ENCODE measurements at places on chromosomes 4 and X.

GRCh38 chr4:123484291-123484926 lies 87.8 kb downstream of the SPRY1 start:
- no peaks in the 10 kb centered on the region for H3K27me3 ChIP-seq
- H3K36me3 ChIP-seq = no peaks in the 10 kb centered on the region
- no peak for DNase-seq
- H3K27ac ChIP-seq = no peak overlapping the region
- no peak overlapping the region for H3K4me3 ChIP-seq
- no peaks in the 10 kb centered on the region for H3K4me1 ChIP-seq

DNA sequence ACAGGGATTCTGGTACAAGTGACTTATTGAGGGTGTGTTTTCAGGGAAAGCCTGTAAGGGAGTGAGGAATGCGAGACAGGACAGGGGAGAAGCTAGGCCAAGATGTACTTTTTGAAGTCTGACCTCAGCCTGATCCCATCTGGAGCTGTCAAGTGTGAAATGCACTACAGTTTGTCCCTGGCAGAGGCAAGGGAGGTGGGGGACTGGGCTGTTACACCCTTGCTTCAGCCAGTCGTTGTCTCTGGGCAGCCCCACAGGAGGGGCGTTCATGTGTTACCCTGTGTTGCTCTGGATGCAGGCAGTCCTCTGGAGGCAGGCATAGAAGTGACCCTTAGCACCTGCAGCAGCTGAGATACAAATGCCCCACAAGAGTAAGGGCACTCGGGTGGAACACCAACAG lies 25.8 kb downstream of the PPEF1 start:
- H3K27me3 ChIP-seq = no peaks in the 10 kb centered on the region
- H3K27ac ChIP-seq = no peak overlapping the region
- no peak for DNase-seq
- no peaks in the 10 kb centered on the region for H3K36me3 ChIP-seq

- no peak for DNase-seq
- H3K4me1 ChIP-seq = peaks cover 3% of the 10 kb centered on the region
- H3K4me3 ChIP-seq = no peak overlapping the region
- no peaks in the 10 kb centered on the region for H3K36me3 ChIP-seq
- no peaks in the 10 kb centered on the region for H3K27me3 ChIP-seq
- H3K27ac ChIP-seq = no peak overlapping the region
Measured at GRCh38 chrX:39301036-39301435, 499.8 kb downstream of the MID1IP1 start.

DNA sequence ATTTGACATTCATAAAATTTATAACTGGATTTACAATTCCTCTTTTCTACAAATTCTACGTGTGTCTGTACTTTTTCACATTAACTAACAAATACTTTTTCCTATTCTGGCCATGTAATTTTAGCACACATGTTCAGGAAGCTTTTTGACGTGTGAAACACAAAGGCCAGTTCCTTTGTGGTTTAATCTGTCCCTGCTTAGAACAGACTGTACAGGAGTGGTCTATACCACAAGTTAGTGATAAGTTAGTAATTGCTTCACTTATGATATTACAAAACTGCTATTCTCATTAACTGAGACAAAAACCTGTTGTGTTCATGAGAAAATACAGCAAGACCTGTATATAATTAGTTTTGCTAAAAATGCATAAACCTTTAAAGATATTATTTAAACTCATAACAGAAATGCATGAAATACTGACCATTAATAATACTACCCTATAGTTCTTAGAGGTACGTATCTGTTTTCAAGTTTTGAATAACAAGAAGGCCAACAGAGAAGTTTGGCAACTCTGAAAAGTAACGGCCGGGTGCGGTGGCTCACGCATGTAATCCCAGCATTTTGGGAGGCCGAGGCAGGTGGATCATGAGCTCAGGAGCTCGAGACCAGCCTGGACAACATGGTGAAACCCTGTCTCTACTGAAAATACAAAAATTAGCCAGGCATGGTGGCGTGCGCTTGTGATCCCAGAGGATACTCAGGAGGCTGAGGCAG lies 13.7 kb upstream of the AREG start:
- no peaks in the 10 kb centered on the region for H3K27me3 ChIP-seq
- no peak for DNase-seq
